ENCODE measurements at places on chromosomes 5 and 9.

DNA sequence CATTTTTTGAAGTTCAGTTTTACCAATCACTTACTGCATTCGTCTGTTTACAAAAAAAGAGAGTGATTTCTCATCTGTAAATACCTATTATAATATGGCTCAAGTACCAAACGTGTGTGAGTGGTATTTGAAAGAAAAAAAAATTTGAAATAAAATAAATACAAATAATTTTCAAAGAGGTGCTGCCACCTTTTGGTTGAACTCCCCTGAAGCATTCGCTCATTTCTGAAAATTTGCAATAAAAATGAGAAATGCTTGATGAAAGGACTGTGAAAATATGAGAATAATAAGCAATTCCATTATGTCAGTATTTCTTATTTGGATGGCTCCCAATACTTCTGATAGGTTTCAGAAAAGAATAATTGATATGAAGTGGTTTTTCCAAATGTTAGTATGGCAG lies 409.9 kb downstream of the CTNND2 start:
- peak; percentile 39 for DNase-seq

DNA sequence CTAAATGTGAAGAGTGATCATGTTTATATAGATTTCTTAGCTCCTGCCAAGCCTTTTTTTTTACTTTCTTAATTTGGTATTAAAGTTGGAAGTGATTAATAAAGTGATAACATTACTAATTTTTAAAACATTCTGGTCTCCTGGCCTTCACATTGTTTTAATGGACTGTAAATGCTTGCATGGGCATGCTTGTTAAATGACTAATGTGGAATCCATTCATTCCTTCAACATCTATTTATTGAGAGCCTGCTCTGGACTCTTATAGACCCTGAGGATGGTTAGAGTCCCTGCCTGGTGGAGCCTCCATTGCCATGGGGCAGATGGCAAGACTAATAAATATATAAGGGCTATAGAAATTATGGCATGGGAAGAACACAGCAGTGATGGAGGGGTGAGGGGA lies 103.5 kb downstream of the NTRK2 start:
- no peak for DNase-seq

DNA sequence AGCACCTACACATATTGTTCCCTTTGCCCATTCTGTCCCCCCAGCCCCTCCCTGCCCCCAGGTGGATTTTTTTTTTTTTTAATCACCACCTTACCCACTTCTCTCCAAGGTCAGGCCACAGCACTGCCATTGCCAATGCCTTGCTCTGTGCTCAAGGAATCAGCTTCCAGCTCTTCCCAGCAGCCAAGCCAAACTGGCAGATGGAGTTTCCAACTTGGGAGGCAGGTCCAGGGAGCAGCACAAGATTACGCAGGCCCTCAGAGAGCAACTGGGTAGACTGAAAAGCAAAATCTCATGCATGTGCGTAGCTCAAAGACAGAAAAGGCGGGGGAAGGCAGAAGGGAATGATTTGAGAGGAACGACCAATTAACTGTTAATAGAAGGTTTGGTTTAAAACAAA lies 15.1 kb downstream of the GRHPR start:
- DNase-seq, result peak; percentile 25

GRCh38 chr9:37914701-37915358 lies 10.9 kb upstream of the SLC25A51 start:
- no peak for DNase-seq

DNA sequence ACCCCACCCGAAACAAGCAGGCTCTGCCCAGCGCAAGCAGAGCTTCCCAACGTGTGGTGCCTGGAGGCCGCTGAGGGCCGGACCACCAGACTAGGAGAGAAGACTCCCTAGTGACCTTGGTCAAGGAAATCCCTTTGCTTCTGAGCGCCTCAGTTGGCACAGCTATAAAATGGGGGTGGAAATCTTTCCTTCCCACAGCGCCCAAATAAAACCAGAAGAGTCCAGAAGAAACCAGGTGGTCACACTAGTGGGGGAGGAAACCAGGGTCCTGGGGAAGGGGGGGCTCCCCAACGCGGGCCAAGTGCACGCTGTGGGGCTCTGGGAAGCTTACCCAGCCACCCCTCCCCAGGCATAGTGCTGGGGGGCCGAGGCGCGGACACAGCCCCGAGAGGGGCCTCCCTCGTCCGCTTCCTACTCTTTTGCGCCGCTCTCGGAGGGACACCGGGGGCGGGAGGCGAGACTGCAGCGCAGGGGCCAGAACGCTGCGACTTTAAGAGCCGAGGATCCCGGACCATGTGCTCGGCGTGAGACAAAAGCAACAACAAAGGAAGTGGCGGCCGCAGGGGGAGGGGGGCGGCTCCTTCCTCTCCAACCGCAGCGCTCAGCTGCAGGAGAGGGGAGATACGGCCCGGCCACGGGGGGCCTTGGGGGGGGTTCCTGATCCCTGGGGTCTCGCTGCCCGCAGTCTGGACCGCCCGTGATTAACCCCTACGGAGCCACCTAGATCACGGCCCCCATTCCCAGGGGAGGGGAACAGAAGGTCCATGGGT lies 885 bp downstream of the RNF44 start:
- peak; percentile 85 for DNase-seq

- DNase-seq, result no peak
Observed at GRCh38 chr5:65418661-65419060, 63.1 kb downstream of the ADAMTS6 start.

DNA sequence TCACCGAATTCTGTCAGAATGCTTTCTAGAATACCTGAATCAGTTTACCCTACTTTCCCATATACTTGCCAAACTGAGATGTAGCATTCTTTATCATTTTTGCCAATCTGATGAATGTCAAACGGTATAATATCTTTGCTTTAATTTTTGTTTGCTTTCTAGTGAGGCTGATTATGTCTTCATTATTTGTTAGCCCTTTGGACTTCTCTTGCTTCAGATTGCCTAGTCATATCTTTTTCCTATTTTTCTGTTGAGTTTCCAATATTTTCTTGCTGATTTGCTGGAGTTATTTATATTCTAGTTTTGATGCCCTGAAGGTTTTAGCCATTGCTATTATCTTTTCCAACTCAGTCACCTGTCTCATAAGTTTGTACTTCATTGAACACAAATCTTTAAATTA lies 40.3 kb upstream of the GPBP1 start:
- no peak for DNase-seq

- DNase-seq, result no peak
Observed at GRCh38 chr5:31187591-31187990, 5.9 kb upstream of the CDH6 start.

- DNase-seq, result no peak
Observed at GRCh38 chr9:131856105-131856504, 116.2 kb upstream of the RAPGEF1 start.

DNA sequence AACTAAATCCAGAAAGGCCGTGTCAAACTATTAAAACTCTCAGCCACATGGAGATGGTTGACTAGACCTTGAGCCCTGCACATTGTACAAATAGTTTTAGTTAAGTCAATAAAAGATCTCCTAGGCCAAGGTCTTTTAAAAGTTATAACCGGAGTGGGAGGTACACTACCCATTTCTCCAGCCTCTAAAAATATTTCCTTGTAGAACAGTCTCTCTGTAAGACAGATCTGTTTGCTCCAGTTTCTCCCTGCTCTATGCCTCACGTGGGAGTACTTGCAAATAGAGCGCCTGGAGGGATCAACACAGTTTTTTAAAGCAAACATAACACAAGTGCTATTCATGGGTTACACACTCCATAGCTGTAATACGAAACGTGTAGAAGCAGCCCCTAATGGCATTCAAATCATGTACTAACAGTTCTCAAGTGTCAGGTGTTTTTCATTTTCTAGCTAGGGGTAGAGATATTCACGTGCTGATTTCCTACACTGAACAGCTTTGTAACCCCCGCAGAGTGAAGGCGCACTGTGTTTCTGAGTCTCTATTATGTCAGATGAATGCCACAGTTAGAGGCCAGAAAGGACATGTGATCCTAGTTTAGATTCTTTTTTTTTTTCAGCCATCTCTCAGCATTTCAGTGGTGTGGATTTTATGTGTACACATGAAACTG lies 703.4 kb upstream of the GRAMD2B start:
- peak; percentile 43 for DNase-seq

- DNase-seq, result no peak
Observed at GRCh38 chr5:472076-472655, 29.2 kb downstream of the EXOC3 start.

DNA sequence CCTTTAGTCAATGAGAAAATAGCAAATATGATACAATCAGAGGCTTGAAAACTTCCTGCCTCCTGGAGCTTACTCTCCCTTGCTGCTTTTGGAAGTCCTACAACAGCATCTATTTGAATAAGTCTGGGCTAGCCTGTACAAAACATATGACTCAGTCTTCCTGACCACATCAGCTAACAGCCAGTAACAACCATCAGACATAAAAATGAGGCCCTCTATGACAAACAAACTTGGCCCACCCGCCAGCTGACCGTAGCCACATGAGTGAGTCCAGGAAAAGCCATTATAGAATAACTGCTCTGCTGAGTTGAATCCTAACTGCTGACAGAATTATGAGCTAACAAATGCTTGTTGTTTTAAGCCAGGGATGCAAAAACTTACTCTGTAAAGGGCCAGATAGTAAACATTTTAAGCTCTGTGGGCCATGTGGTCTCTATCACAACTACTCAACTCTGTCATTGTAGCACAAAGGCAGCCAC lies 347.6 kb downstream of the PTPRD start:
- no peak for DNase-seq

DNA sequence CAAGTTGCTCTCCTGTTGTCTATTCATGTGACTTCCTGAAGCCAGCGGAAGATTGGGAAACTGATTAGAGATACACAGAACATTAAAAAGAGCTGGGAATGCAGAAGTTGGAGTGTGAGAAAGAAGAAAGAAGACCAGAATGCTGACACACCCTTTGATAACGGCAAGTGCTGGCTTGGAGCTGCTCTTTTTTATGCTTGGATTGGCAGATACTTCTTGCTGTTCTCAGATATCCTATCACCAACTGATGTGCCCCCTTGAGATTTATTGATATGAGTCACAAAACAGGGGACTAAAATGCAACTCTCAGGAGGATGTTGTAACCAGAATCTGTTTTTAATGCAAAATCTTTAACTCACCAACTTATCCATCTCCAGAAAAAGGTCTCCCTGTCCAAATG lies 56.0 kb upstream of the ASTN2 start:
- DNase-seq, result no peak

GRCh38 chr5:177363565-177363964 lies 5.8 kb downstream of the RGS14 start:
- DNase-seq, result no peak

- no peak for DNase-seq
Observed at GRCh38 chr5:74977471-74977870, 74.9 kb downstream of the GCNT4 start.

DNA sequence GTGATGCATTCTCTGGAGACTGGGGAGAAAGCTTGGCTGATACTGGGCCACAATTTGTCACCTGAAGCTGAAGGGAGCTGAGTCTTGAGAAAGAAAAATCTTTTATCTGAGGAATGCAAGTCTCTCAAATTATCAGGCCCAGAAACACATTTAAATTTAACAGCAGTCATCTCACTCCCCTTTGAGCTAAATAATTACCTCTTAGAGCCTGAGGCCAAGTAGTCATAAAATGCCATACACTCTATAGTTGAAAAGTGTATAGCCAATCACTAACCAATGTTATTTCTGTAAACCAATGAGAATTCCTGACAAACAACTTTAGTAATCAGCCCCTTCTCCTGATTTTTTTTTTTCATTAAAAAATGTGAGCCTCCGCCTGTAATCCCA lies 32.7 kb upstream of the DAPK1 start:
- no peak for DNase-seq

DNA sequence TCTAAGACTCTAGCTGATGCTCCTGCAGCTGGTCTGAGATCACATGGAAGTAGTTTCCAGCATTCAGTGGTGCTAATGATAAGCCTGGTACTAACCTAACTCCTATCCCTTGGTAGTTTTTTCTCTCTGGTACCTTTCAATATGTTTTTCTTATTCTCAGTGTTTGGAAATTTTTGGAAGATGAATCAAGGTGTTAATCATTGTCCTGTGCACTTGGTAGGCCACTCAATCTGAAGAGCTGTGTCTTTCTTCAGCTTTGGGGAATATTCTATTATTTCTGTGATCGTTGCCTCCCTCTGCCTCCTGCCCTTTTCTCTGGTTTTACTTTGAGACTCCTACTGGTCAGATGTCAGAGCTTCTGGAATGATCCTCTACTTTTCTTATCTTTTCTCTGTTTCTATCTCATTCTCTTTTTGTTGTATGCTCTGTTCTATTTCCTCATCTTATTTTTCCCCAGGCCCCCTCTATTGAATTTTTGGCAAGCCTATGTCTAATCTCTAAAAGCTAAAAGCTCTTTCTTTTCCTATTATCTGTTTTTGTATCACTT lies 136.8 kb downstream of the APBA1 start:
- no peak for DNase-seq

DNA sequence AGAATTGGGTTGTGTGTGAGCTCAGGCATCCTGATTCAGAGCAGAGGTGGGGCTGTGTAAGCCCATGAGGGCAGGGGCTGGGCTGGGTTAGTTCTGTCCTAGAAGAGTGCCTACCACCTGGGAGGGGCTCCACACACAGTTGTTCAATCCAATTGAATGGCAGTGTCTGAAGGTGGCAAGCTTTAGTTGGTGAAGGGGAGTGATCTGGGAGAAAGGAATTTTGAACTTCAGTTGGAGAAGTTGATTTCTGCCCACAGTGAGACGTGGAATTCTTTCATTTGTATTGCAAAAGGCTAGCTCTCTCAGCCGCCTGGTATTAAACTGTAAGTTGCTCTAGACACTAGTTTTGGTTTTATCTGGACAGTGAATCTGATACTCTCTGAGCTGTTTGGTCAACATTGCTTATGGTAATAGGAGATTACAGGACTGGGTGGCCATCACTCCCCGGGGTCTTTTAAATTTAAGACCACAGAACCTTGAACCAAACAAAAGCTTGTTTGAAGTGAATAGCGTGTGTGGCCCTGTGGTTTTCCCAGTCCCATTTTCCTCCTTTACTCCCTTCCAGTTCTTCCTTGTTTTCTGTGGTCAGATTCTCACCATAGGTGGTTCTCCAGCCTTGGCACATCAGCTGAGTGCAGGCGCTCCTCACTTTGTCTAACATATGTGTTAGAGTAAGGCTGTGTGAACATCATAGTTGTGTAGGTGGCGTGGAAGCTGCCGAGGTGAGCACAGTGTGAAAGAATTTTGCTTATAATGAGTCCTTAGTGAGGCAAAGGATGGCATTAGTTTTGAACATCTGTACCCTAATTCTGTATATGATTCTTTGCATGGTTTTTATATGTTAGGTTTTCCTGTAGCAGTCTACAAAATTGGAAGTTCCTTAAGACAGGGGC lies 78.0 kb downstream of the ARHGAP26 start:
- DNase-seq, result no peak

- DNase-seq, result no peak
Observed at GRCh38 chr5:62465985-62466925, 53.7 kb downstream of the IPO11 start.

GRCh38 chr9:650362-650761 lies 191.1 kb upstream of the DMRT1 start:
- DNase-seq, result no peak

- no peak for DNase-seq
Observed at GRCh38 chr9:97431549-97432143, 19.8 kb downstream of the TDRD7 start.
